ENCODE measurements at places on chromosomes 5 and 9.

GRCh38 chr9:130689937-130690700 lies 3.5 kb upstream of the EXOSC2 start:
- DNase-seq = no peak

- no peak for DNase-seq
These were observed 492.5 kb downstream of the ACTL7B start for GRCh38 chr9:108363311-108363710.

GRCh38 chr9:1959371-1959770 lies 55.8 kb upstream of the SMARCA2 start:
- DNase-seq = no peak

GRCh38 chr5:142904416-142904815 lies 134.2 kb downstream of the ARHGAP26 start:
- DNase-seq = no peak

- DNase-seq = no peak
These were observed 16.6 kb downstream of the FYB1 start for GRCh38 chr5:39202597-39203274.

DNA sequence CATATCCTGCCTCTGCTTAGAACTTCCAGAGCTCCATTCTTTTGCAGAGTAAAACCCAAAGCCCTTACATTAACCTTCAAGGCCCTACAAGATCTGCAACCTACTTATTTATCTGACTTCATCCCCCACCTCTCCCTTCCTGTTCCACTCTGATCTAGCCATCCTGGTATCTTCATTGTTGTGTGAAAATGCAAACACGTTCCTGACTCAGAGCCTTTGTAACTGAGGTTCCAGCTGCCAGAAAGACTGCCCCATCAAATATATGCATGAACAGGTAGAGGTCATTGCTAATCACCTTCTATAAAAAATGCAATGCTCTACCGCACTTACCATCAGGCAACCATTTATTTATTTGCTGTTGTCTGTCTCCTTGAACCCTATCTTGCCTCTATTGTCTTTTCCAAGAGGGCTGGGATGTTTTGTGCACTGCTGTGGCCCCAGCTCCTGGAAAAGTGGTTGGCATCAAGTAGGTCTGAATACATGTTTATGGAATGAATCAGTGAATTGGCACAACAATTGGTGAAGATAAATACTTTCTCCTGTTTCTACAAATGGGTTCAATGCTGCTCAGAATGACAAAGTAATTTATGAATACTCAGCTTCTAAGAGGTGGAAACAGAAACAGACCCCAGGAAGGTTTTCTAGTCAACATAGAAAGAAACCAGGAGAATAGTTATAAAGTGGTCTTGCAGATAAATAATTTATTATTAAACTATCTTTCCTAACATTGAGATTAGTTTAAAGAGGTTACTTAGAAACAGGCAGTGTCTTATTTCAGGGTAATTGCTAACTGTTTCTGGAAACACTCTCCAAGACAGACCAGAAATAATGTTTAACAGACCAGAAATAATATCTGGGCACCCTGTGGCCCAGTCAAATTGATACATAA lies 230.6 kb upstream of the CD180 start:
- no peak for DNase-seq

DNA sequence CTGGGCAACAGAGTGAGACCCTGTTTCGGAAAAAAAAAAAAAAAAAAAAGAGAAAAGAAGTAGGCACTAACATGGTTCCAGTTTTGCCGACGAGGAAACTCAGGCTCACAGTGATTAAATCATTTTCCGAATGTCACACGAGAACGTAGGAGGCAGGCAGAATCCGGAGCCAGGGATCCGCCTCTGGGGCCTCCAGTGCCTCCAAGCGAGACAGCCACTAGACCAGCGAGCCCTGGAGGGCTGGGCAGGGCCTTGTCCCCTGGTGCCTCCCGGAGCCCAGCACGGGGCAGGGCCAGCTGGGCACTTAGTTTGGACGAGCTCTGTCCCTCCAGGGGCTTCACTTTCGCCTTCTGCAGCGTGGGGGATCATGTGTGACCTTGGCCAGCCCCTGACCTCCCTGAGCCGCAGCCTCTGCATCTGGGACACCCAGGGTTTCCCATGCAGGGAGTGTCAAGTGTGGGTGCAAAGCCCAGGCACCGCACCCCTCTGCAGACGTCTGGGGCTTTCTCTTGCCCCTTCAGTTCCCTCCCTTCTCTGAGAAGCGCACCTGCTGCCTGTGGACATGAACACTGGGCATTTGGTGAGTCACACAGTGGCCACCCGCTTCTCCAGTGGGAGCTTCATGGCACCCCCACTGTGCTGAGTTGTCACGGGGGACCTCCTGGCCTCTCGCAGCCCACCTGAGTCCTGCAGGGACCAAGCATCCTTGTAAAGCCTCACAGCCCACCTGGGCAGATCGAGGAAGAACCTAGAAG lies 80.3 kb downstream of the RXRA start:
- DNase-seq = no peak

GRCh38 chr5:95901676-95902627 lies 59.7 kb downstream of the ELL2 start:
- no peak for DNase-seq

- no peak for DNase-seq
These were observed 596 bp downstream of the ENTREP1 start for GRCh38 chr9:69325409-69326212.

DNA sequence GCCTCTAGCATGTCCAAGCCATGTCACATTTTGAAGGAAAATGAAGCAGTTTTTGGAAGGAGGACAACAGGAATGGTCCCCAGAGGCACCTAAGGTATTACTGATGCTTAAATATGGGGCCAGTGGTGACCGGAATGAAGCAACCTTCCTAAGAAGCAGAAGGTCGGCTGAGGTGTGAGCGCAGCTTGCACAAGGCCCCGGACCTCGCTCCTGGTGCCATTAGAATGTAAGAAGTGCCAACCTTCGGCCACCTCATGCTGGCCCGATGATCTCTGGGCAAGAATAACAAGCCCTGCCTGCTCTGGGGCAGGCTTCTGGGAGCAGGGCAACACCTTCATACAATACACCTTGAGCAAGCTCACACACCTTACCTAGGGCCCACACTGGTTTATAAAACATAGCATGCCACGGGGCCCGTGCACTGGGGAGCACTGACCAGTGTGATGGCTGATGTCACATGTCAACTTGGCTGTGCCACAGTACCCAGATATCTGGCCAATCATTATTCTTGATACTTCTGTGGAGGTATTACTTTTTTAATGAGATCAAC lies 21.9 kb downstream of the SEMA4D start:
- DNase-seq = no peak

- DNase-seq = no peak
These were observed 15.9 kb downstream of the ATP6V0E1 start for GRCh38 chr5:172999372-172999973.

- DNase-seq = no peak
These were observed 22.9 kb downstream of the FAM240B start for GRCh38 chr9:38696999-38697398.

- DNase-seq = no peak
These were observed 184.4 kb upstream of the SLC12A2 start for GRCh38 chr5:127899214-127899610.

DNA sequence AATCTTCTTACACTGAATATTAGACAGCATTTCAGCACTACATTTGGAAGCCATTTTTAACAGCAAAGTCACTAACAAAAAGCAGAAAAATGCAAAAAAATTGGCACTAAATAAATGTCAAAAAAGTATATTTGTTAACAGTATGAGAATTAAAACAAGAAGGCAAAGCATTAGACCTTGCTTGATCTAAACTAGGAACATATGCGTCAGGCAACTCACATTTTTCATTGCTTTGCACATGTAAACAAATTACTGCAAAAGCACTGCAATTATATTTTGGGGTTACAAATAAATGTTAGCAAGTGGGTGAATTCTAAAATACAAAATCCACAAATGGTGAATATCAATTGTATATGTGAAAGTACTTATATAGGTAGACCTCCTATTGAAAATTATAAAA lies 49.0 kb upstream of the RAPGEF6 start:
- no peak for DNase-seq

- no peak for DNase-seq
These were observed 15.4 kb upstream of the VPS13A start for GRCh38 chr9:77161966-77162365.

Measured in GM19239 (cell line).